GM10248 (cell line): ENCODE measurements at places on chromosomes 2 and 18.

DNA sequence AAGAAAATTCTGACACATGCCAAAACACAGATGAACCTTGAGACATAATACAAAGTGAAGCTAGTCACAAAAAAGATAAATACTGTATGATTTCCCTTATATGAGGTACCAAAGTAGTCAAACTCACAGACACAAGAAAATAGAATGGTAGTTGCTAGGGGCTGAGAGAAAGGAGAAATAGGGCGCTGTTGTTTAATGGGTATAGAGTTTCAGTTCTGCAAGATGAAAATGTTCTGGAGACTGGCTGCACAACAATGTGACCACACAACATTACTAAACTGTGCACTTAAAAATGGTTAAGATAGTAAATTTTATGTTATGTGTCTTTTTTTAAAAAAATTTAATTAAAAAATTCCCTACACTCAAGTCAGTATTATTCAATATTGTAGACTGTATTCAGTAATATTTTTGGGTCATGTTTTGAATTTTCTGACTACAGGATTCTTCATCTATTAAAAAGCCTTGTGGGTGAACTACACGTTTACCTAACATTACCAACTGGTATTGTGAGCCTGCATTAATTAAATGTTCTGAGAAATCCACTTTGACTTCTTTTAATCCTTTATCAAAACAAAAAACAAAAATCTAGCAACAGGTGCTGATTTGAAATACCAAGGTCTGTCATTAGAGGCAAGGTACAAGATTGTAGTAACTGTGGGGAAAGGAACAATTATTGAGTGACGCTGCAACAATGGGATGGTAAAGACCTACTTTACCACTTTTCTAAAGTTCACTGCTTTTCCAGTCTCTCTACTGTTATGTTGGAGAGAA is 140.8 kb upstream of the ZFP36L2 start:
- DNase-seq = no peak

DNA sequence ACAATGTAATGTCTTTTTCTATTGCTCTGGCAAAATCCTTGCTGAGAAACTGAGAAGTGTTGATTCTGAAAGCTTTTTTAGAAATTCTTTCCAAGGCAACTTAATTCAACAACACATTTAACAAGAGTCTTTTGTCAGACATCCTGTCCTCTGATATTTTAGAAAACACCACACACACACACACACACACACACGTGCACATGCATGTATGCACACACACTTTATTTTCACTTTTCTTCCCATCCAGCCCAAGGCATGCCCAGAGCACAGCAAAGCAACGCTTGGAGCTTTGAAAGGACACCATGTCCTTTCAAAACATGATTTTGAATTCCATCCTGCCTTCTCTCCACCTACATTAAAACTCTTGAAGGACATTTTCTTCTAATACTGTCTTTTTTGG is 116.1 kb downstream of the ATL2 start:
- no peak for DNase-seq

DNA sequence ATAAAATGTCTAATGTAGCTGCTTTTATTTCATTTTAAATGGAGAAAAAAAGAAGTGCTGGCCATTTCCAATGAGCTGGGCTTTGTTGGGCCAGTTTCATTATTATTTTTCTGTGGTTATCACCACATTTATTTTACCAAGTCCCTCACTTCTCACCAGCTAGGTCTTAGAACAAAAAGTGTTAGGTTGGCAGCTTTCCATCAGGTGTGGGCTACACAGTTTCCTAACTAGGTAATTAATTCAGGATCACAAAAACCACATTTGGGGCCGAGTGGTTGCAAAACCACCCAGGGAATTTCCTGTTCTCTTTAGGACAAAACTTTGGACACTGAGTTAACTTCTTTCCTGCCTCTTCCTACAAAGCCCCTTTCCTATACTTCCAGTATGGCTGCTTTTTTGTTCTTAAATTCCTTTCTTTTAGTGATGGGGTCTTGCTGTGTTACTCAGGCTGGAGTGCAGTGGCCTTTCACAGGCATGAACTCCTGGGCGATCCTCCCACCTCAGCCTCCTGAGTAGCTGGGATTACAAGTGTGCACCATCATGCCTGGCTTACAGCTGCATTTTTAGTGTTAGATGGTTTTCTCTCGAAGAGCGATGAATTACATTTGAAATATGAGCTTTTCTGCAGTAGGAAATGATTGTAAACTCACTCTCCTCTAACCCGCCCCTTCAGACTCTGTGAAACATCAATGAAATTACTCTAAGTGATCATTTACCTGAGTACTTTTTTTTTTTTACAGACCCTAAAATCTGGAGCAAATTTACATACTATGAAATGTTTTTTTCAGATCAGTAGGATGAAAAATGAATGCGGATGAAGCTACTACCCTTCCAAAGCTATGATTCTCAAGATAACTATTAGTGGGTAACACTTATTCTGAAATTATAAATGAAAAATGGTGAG is 2.6 kb upstream of the ZFP36L2 start:
- no peak for DNase-seq

DNA sequence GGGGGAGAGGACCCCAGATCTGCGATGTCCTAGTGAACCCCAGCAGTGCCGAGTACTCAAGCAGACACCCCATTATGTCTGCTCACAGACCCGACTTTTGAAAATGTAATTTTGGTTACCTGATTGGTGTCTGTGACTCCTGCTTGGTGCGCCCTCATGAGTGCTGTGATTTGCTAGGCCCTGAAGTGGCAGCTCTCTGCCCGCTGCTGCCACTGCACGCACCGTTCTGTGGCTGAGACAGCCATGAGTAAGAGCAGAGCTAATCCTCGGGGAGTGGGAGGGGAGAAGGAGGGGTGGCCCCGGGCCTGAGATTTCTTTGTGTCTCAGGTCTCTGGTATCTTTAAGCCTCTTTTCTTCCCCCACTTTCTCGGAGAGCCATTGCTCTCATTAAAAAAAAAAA is 18.2 kb downstream of the FHOD3 start:
- DNase-seq = no peak

DNA sequence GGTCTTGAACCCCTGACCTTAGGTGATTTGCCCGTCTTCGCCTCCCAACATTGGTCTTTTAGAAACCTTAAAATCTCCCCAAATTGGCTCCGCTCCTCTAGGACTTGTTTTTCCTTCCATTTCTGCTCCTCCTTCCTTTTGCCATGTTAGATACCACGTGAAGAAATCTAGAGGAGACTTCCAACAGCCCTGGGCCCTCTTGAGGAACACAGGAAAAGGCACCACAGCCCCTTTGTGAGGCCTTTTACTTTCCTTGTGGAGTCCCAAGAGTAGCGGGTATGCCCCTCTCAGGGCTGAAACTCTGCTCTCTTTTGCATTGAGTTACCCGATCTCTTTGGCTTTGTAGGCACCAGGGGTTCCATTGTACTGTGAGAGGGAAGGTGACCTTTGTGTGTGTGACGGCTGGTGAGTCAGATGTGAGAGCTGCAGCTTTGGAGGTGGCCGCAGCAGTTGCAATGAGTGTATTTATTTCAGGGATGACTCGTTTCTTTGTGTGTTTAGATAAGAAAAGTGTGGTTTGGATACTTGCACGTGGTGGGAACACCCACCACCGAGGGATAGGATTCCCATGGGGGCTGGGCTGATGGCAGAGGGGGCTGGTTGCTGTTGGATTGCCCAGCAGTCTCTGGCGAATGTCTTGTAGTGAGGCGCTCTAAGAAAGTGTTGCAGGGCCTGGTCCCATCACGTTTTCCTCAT is 218.4 kb upstream of the HS6ST1 start:
- no peak for DNase-seq

- DNase-seq = no peak
Measured at GRCh38 chr2:210971431-210971830, 415.0 kb downstream of the CPS1 start.

GRCh38 chr2:235011929-235012631 is 60.3 kb downstream of the SH3BP4 start:
- no peak for DNase-seq

DNA sequence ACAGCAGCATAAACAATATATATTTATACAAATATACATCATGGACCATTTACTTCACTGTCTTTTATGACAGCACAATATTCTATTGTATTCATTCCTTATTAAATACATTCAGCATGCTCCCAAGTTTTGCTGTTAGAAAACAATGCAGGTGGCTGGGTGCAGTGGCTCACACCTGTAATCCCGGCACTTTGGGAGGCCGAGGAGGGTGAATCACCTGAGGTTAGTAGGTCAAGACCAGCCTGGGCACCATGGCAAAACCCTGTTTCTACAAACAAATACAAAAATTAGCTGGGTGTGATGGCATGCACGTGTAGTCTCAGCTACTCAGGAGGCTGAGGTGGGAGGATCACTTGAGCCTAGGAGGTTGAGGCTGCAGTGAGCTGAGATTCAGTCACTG is 39.0 kb downstream of the NPC1 start:
- no peak for DNase-seq
